Neural crest cell (in vitro differentiated cells): ENCODE measurements at places on chromosomes 13 and 19. TPM values are rescaled to one million over a fixed set of nuclear protein-coding genes. Genes with fewer than 3 reads are reported as not detected.

TMEM150B gene
- total RNA-seq: not detected in 2 replicates

PRX gene
- 2.8 and 2.9 TPM in 2 replicates for total RNA-seq

VSIG10L gene
- total RNA-seq: 3.1 and 3.5 TPM in 2 replicates

IGLON5 gene
- 17.4 and 18.1 TPM in 2 replicates for total RNA-seq

RGS9BP gene
- total RNA-seq: not detected in 2 replicates

SOHLH2 gene
- 0.21 TPM in 1 of 2 replicates, not detected in the other for total RNA-seq

GSX1 gene
- 10.6 and 11.4 TPM in 2 replicates for total RNA-seq

CLEC17A gene
- not detected in 2 replicates for total RNA-seq

NR2F6 gene
- 52.8 and 57.6 TPM in 2 replicates for total RNA-seq

PROZ gene
- total RNA-seq: not detected in 2 replicates

GPR12 gene
- total RNA-seq: 0.14 TPM in 2 replicates

SPRY2 gene
- total RNA-seq: 106 TPM in 2 replicates

SLC6A16 gene
- total RNA-seq: 7.4 and 9.4 TPM in 2 replicates

C19orf85 gene
- total RNA-seq: not detected in 2 replicates

IGFL3 gene
- total RNA-seq: not detected in 2 replicates

TPM4 gene
- total RNA-seq: 357 and 373 TPM in 2 replicates
